Stimulated activated effector memory CD8-positive, alpha-beta T cell treated with anti-CD3 and anti-CD28 coated beads, Interleukin-12 subunit alpha, Interleukin-12 subunit beta, amount 100 ng/mL, for 72 hours (primary cell): ENCODE measurements at places on chromosomes 12 and 14.

DNA sequence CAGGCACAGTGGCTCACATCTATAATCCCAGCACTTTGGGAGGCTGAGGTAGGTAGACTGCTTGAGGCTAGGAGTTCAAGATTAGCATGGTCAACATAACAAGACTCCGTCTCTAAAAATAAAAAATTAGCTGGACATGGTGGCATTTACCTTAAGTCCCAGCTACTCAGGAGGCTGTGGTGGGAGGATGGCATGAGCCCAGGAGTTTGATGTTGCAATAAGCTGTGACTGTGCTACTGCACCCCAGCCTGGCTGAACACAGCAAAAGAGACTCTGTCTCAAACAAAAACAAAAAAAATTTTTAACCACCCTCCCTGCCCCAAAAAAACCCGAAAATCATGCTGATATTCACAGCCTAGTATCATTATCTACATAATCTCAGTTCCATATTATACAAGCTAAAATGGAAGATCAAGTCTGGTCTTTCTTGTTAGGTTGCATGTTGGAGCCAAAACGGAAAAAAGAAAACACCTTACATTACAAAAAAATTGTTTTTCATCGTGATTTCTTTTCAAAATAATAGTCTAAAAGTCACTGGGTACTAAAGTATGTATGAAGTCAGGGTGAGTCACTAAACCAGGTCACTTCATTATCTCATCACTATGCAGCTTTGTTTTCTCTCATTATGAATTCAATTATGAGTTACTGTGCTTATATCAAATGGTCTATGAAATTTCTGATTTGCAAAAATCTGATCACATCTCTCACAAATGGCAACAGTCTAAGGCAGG lies 13.8 kb downstream of the GXYLT1 start:
- no peak for DNase-seq

DNA sequence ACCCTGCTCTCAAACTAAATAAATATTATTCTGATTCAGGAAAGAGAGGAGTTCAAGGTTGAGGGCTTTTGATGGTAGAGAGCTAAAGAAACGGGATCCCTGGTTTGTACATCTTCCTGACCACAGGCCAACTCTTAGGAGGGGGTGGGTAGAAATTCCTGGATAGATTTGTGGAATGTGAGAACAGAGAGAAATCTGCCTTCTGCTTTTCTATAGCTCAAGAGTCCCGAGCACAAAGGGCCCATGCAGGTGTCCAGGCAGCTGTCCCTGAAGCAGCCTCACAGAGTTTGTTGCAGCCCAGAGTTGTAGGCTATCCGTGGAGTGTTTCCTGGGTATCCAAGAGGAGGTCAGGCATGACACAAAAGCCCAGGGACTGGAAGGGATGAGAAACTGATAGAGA lies 198.6 kb downstream of the BCAT1 start:
- no peak for DNase-seq

GRCh38 chr12:81176796-81177195 lies 98.9 kb downstream of the ACSS3 start:
- DNase-seq = no peak

GRCh38 chr14:88064841-88065240 lies 59.9 kb downstream of the GPR65 start:
- no peak for DNase-seq

DNA sequence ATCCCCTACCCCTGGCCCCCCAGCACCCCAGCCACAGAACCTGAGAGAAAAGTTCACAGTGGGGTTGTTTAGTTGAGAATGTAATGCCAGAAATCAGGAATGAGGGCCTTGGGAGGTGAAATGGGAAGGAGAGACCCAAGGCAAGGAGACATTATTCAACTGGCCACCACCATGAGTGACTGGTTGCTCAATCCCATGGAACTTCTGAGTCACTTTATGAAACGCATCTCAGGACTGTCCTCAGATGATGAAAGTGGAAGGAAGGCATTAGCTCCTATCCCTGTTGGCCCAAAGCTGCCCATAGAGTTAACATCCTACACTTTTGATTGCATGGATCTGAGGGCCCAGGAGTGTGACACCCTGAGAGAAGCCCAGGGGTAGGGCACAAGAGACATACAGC lies 25.4 kb upstream of the TCL1A start:
- DNase-seq = no peak

- no peak for DNase-seq
Observed at GRCh38 chr14:36671149-36671548, 9.5 kb downstream of the PAX9 start.

- no peak for DNase-seq
Observed at GRCh38 chr12:70052931-70053497, 190.2 kb upstream of the CNOT2 start.

DNA sequence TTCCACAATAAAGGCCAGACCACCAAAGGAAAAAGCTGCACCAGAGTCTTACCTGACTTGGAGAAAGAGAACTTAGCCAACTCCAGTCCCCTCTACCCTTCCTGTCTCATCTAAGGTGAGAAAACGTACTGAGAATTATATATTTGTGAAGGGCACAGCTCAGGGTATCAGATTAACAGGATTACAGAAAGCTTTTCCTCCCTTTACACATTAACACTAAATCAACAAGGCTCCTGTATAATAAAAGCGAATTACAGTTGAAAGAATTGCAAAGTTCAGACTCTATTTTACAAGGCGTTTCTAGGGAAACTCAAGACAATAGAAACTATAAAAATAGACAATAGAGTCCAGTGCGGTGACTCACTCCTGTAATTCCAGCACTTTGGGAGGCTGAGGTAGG lies 82.7 kb upstream of the RPL10L start:
- DNase-seq = no peak

GRCh38 chr12:64332938-64333337 lies 57.6 kb downstream of the C12orf56 start:
- DNase-seq = no peak

DNA sequence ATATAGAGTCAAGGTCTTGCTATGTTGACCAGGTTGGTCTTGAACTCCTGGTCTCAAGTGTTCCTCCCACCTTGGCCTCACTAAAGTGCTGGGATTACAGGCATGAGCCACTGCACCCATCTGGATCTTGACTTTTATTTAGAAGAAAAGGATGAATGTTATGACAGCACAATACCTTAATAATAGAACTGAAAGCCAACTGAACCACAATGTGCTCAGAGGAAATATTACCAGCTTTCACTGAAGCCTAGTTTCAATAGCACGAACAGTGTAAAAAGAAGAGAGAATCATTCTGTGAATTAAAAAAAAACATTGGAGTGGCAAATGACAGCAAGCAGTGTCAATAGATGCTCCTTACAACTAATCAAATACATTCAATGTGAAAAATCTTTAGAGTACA lies 239.2 kb upstream of the RMST start:
- no peak for DNase-seq

DNA sequence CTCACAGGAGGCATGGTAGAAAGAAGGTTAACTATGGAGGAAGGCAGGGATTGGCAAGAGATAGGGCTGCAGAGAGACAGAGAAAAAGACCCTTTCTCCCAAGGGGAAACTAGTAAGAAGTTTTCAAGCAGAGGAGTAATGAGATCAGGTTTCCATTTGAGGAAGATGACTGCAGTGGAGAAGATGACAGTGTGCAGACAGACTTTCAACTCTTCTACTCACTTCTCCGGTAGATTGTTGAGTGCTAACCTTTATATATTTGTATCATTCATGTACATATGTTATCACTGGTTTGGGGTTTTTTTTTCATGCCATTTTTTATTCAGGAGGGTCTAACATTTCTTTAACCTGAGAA lies 5.9 kb upstream of the B3GNT4 start:
- DNase-seq = no peak

- DNase-seq = no peak
Observed at GRCh38 chr14:93793555-93794324, 5.5 kb upstream of the PRIMA1 start.

DNA sequence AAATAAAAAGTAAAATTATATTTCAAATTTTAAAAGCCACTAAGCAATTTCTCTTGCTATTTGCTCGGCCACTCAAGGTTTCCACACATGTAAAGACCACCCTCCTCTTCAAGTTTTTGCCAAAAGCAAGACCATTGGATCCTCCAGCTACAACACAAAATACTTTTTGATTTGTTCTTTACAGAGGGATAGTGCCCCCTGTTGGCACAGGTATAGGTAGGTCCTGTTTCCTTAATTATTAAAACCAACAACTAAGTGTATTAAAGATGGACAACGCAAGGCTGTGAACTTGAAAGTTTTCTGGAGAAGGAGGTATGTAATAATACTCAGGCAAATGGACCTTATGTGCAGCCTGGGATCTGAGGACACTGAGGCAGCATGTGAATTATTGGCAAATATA lies 23.8 kb downstream of the ATP6V1D start:
- no peak for DNase-seq

DNA sequence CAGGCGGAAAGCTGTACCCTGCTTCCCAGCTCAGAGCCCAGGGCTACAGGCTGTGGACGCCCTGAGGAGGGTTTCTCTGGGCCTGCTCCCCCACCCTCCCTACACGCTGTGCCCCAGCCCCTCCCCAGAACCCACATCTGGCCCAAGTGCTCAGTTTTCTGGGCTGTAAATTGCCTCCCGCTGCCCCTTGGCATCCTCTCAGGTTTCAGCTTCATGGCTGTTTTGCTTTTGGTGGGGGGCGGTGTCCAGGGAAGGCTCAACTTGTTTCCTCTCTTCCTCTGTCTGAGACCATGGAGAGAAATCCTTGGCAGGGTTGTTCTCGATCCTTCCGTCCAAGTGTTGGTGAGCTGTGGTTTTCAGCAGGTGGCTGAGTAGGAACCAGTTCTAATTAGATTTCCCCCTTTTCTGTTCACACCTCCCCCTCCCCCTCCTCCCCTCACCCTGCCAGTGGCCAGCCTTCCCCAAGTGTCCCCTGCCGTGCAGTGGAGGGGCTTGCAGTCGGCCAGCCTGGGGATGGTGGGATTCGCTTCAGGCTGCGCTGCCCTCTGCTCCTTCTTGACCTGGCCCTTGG lies 61.8 kb downstream of the TSPAN9 start:
- no peak for DNase-seq

DNA sequence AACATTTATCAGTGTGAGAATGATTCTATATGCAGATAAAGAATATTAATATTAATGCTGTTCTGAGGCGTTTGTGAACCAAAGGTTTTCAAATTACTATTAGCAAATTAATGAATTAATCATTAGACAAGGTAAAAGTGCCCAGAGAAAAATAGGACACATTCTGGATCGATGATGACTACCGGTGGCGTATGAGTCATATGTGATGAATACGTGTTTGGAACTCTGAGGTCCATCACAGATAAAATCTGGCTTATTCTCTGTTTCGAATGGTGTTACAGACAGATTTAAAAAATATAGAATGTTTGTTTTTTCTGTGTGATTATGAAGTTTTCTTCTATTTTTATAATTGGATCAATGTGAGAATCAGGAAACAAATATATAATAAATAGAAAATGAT lies 79.2 kb upstream of the RTL1 start:
- no peak for DNase-seq

DNA sequence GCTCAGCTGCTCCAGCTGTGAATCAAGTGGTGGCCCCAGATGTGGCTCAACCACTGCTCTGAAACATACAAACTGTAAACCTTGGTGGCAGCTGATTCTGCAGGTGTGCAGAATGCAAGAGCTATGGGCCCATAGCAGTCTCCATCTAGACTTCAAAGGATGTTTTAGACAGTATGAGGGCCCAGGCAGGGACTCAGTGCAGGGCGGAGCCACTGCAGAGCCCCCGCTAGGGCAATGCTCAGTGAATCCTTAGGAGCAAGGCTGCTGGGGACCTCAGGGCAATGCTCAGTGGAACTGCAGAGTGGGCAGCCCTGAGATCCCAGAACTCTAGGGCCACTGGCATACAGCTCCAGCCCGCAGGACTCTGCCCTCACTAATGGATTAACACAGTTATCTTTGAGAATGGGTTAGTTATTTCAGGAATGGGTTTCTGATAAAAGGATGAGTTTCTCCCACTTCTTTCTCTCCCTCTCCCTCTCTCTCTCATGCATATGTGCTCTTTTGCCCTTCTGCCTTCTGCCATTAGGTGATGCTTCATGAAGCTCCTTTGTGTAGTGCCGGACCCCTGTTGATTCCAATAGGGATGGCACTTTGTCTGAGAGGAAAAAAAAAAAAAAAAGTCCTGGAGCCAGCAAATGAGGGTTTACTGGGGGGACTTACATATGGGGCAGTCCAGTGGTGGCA lies 48.4 kb upstream of the JDP2 start:
- DNase-seq = no peak

DNA sequence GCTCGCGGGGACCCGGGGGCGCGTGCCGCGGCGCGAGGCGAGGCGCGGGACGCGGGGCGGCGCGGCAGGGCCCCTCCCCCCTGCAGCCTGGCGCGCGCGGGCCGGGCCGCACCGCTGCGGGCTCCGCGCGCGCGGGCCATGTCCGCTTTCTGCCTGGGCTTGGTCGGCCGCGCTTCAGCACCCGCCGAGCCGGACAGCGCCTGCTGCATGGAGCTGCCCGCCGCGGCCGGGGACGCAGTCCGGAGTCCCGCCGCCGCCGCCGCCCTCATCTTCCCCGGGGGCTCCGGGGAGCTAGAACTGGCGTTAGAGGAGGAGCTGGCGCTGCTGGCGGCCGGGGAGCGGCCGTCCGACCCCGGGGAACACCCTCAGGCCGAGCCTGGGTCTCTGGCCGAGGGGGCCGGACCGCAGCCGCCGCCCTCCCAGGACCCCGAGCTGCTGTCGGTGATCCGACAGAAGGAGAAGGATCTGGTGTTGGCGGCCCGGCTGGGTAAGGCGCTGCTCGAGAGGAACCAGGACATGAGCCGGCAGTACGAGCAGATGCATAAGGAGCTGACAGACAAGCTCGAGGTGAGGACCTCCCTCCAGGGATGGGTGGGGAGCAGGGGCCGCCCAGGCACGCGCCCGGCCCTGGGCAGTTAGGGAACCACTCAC lies 820 bp downstream of the BICDL1 start:
- peak; percentile 85 for DNase-seq

DNA sequence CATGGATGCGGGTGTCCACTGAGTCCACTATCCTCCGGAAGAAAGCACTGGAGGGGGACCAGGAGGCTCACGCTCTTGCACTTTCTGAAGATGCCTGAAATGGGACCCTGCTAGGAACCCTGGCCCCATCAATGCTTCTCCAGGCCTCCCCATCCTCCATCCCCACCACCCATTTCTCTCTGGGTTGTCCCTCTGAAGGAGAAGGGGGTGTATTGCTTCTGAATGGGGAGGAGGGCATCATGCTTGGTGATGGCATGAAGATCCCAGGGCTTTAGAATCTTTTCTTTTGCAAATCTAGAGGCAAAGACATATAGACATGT lies 681 bp upstream of the JPH4 start:
- DNase-seq = no peak

- no peak for DNase-seq
Observed at GRCh38 chr12:93121729-93122488, 192.8 kb upstream of the EEA1 start.

DNA sequence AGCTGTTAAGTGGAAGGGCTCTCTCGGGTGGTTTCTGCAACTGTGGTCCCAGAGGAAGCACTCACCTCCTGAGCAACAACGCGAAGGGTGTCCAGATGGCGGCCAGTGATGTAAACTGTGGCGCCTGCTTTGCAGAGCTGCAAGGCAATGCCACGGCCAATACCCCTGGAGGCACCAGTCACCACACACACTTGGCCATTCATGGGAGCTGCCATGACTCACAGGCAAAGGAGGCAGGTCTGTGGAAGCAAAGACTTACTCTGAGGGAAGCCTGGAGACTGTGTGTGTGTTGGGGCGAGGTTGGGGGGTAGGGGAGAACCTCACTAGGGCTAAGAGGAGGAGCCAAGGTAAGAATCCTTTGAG lies 707 bp downstream of the DHRS1 start:
- DNase-seq = no peak

GRCh38 chr12:30631740-30632139 lies 63.9 kb downstream of the IPO8 start:
- no peak for DNase-seq
